NK-92 treated with Interleukin-12 subunit alpha and Interleukin-12 subunit beta, amount 100 ng/mL, for 24 hours (cell line): ENCODE measurements at places on chromosomes 5 and 9.

DNA sequence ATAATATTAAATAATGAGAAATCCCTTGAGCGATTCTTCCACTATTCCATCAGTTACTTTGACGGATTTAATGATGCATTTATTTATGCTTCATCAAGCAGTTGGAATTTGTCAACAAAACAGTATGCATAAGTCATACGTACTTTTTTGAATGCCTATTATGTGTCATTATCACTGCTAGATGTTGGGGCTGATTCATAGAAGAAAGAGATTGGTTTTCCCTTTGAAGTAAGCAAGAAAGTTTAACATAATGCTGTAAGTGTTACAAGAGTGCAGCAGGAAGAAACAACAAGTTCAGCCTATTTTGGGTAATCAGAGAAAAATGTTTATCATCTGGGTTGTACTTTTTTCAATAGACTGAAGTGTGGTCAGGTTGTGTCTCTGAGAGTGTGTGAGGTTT is 121.2 kb upstream of the RANBP3L start:
- DNase-seq, result no peak

DNA sequence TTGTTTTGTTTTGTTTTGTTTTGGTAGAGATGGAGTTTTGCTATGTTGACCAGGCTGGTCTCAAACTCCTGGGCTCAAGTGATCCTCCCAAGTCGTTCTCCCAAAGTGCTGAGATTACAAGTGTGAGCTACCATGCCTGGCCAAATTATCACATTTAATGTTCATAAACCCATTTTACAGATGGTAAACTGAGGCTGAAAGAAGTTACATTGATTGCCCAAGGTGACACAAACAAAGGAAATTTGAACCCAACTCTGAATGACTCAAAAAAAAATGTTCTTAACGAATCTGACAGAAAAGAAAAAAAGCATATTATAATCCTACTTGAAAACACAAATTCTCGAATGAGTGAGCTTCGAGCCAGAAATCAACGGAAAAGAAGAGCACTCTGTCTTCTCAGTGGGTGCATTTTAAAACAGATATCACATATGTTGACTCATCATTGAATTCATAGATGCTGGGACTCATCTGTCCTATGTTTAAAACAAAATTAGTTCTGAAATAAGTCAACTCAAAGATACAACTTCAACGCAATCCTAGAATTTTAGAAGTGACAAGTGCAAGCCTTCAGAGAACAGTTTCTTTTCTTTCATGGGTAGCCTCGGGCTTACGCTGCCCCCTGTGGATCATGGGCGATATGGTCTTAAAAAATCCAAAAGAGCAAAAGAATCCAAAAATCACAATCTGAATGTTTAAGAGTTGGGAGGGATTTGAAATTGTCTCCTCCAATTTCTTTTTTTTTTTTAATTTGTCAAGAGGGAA is 28.4 kb downstream of the TIMD4 start:
- DNase-seq, result no peak

DNA sequence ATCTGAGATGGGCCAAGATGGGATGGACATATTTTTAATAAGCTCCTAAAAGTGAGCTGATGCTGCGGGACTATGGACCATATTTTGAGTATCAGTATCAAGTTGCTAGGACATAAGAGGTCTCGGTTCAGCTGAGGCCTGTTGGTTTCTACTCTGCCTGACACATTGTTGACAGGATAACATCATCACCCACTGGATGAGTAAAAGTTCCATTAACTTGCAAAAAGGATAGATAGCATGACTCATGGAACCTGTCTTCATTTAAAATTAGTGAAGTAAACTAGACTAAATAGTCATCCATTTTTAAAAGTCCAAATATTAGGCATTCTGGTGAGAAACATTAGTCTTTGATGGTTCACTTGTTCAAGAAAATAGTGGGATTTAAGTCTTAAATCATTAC is 33.3 kb downstream of the PARP8 start:
- no peak for DNase-seq

GRCh38 chr9:69181908-69182353 is 7.9 kb downstream of the TJP2 start:
- no peak for DNase-seq

DNA sequence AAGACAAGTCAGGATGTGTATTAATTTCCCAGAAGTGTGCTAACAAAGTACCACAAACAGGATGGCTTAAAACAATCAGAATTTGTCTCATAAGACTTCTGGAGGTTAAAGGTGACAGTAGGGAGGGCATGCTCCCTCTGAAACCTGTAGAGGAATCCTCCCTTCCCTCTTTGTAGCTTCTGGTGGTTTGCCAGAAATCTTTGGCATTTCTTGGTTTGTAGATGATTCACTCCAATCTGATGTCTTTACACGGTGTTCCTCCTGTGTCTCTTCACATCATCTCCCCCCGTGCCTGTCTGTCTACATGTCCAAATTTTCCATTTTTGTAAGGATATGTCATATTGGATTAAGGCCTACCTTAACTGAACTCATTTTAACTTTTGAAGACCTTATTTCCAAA is 471.5 kb downstream of the ZNF608 start:
- no peak for DNase-seq

DNA sequence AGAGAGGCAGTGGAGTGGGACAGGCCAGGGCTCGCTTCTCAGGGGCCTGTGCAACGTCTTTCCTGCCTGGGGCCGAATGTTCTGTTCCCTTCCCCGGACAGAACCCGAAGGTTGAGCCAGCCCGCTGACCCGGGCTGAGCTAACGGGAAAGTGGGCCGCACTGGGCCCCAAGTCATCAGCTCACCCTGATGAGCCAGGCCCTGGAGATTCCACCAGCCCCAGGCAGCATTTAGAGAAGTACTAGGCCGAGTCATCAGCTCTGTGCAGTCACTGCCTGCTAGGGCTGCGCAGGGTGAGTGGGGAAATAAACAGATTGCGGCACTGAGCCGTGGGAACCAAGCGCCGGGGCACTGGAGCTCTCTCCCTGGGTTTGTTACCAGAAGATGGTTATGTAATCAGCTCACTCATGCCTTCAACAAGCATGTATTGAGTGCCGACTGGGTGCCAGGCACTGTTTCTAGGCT is 29.1 kb upstream of the DUSP1 start:
- DNase-seq, result no peak

DNA sequence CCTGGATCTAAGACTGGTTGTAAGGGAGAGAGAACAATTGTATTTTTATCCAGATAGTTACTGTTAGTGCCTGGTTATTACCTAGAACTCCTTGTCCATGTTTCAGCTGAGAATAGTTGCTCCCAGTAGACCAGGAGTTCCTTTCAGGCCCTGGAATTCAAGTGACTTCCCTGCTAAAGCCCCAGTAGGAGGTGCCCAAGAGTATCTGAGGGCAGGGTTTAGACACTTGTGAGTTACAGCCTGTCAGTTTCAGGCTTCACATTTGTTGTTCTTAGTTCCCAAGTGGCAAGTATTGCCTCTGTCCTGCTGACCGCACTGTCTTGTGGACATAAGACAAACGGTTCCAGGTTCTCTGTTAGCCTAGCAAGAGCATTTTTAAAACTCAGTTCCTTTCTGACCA is 743.9 kb upstream of the SEMA6A start:
- DNase-seq, result no peak

- no peak for DNase-seq
Measured at GRCh38 chr5:88244686-88245085, 24.0 kb downstream of the TMEM161B start.

- DNase-seq, result no peak
Measured at GRCh38 chr5:64759960-64760660, 8.4 kb downstream of the SREK1IP1 start.
